ENCODE measurements at places on chromosomes 13 and 19. TPM values are rescaled to one million over a fixed set of nuclear protein-coding genes. Genes with fewer than 3 reads are reported as not detected.

TLE6 gene
- 0.16 TPM for polyA plus RNA-seq

GPC6 gene
- not detected for polyA plus RNA-seq

AXL gene
- polyA plus RNA-seq = 0.06 TPM

ZNF556 gene
- not detected for polyA plus RNA-seq

All from IgD-negative memory B cell (primary cell).